ENCODE measurements at places on chromosomes 1 and 21. TPM values are rescaled to one million over a fixed set of nuclear protein-coding genes. Genes with fewer than 3 reads are reported as not detected.

DNA sequence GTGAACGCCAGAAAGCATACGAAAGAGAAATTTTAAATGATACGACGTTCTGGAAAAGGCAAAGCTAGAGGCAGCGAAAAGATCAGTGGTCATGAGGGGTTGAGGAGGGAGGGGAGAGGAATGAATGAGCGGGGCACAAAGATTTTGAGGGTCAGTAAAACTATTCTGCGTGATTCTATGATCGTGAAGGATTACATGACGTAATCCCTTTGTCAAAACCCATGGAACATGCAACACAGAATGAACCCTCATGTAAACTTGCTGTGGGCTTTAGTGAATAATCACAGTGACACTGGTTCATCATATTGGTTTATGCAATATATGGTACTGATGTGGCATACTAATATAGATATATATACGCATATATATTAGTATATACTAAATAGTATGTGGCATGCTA is 13.0 kb downstream of the LRRC38 start:
- H3K4me3 ChIP-seq, result no peak overlapping the region
- peak overlapping the region; percentile 50 for H3K27ac ChIP-seq
- no peaks in the 10 kb centered on the region for H3K36me3 ChIP-seq

DNA sequence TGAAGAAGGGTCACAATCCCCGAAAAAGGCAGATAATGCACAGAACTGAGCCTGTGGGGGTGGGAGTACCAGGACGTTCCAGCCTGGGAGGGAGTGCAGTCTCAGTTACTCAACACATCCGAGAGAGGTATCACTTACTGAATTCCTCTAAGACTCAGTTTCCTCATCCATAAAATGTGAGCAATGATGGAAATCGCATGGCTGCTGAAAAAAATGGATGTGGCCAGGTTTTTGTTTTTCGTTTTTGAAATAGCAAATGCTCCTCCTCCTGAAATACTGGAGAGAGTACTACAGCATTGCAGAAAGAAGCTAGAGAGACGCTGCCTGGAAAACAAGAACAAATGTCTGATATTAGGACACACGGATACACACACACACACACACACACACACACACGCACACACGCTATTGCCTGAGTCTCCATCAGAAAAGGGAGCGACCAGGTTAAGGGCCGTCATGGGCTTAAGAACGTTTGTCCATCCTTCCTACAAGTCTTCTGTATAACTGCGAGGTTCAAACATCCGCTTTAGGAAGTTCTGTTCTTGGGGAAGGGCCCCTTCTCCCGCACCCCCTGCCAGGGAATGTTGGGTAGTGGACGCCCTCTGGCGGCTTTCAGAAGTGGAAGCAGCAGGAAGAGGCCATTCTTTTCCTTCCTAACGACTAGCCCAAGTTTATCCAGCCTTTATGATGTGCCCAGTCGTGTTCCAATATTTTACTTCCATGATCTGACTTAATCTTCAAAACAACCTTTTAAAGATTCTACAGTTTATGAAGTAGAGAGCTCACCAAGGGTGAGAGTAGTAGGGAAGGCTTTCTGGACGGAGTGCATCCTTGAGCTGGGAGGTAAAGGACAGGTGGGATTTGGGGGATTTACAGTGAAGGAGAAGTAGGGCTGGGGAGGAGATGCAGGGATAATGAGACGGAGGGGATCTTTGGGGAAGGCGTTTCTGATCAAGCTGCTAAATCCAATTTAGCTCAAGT is 699 bp upstream of the NES start:
- peaks cover 2% of the 10 kb centered on the region for H3K27me3 ChIP-seq
- peaks cover 13% of the 10 kb centered on the region for H3K36me3 ChIP-seq
- H3K27ac ChIP-seq, result peak overlapping the region; percentile 80
- DNase-seq, result peak; percentile 78
- H3K4me3 ChIP-seq, result peak overlapping the region; percentile 74
- H3K4me1 ChIP-seq, result peaks cover 37% of the 10 kb centered on the region

DNA sequence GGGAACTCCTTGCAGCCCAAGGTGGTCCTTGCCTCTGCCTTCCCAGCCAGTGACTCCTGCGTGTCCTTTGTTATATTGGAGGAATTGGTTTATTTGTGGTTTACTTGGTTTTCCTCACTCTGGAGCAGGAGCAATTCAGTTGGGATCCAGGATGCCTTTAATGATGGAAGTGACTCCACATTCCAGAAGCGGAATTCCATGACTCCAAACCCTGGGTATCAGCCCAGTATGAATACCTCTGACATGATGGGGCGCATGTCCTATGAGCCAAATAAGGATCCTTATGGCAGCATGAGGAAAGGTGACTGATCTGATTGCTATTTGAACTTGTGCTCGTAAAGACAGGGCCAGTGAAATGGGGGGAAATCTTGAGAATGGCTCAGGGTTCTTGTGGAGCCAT is 15.1 kb upstream of the PIGV start:
- peak overlapping the region; percentile 57 for H3K27ac ChIP-seq
- H3K36me3 ChIP-seq, result peaks cover 18% of the 10 kb centered on the region
- H3K4me1 ChIP-seq, result peaks cover 32% of the 10 kb centered on the region
- H3K27me3 ChIP-seq, result no peaks in the 10 kb centered on the region

- H3K27ac ChIP-seq, result no peak overlapping the region
- H3K36me3 ChIP-seq, result no peaks in the 10 kb centered on the region
- no peak overlapping the region for H3K4me3 ChIP-seq
- H3K4me1 ChIP-seq, result no peaks in the 10 kb centered on the region
- DNase-seq, result no peak
Measured at GRCh38 chr1:210645582-210646257, 317.0 kb downstream of the HHAT start.

DNA sequence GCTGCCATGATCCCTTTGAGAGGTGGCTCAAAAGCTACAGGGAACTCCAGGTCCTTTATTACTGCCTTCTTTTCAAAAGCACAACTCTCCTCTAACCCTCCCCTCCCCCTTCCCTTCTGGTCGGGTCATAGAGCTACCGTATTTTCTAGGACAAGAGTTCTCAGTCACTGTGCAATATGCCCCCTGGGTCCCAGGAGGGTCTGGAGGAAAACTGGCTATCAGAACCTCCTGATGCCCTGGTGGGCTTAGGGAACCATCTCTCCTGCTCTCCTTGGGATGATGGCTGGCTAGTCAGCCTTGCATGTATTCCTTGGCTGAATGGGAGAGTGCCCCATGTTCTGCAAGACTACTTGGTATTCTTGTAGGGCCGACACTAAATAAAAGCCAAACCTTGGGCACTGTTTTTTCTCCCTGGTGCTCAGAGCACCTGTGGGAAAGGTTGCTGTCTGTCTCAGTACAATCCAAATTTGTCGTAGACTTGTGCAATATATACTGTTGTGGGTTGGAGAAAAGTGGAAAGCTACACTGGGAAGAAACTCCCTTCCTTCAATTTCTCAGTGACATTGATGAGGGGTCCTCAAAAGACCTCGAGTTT is 3.1 kb downstream of the BTG2 start:
- peak overlapping the region; percentile 98 for H3K27ac ChIP-seq
- H3K4me1 ChIP-seq, result peaks cover 27% of the 10 kb centered on the region
- no peak for DNase-seq
- H3K36me3 ChIP-seq, result no peaks in the 10 kb centered on the region

DNA sequence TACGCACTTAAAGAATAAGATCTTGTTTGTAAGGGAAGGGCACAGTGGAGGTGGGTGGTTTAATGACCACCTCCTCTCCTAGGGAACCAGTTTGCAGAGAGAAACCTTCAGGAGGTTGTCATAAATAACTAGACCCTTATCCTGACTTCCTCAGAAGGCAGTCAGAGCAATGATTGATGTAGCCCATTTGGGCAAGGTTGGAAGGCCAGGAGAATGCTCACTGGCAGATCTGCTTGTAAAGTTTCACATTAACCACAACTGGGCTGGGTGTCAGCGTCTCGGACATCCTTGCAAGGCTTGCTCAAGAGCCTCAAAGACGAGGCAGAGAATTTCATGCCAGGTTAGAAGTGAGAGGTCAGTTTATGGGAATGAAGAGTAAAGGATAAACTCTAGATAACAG is 87.6 kb upstream of the TRABD2B start:
- H3K27ac ChIP-seq, result no peak overlapping the region
- no peak for DNase-seq
- H3K27me3 ChIP-seq, result no peaks in the 10 kb centered on the region
- H3K36me3 ChIP-seq, result no peaks in the 10 kb centered on the region
- no peak overlapping the region for H3K4me3 ChIP-seq
- no peaks in the 10 kb centered on the region for H3K4me1 ChIP-seq

GRCh38 chr21:41435706-41436105 is 9.7 kb downstream of the MX1 start:
- H3K27ac ChIP-seq, result no peak overlapping the region
- H3K4me1 ChIP-seq, result no peaks in the 10 kb centered on the region
- no peaks in the 10 kb centered on the region for H3K27me3 ChIP-seq
- no peaks in the 10 kb centered on the region for H3K36me3 ChIP-seq
- no peak overlapping the region for H3K4me3 ChIP-seq

DNA sequence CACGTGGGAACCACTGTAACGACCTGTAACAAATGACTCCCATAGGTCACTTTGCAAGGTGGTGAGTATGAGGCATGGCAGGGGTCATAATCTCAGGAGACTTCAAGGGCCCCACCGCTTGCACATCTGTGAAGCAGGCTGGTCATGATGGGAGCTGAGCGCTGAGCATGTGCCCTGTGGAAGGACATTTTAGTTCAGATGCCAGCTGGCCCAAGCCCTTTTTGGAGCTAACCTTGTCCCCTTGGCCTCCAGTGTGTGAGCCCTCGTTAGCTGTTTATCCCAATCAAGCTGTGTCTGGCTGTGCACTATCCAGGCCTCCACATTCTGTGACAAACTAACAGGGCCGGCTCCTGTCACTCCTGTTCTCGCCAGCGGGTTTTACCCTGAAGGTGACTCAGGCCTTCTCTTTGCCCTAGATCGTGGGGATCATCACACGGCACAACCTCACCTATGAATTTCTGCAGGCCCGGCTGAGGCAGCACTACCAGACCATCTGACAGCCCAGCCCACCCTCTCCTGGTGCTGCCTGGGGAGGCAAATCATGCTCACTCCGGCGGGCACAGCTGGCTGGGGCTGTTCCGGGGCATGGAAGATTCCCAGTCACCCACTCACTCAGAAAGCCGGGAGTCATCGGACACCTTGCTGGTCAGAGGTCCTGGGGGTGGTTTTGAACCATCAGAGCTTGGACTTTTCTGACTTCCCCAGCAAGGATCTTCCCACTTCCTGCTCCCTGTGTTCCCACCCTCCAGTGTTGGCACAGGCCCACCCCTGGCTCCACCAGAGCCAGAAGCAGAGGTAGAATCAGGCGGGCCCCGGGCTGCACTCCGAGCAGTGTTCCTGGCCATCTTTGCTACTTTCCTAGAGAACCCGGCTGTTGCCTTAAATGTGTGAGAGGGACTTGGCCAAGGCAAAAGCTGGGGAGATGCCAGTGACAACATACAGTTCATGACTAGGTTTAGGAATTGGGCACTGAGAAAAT is 7.6 kb downstream of the NPPA start:
- no peaks in the 10 kb centered on the region for H3K4me1 ChIP-seq
- H3K4me3 ChIP-seq, result no peak overlapping the region
- H3K27me3 ChIP-seq, result no peaks in the 10 kb centered on the region

RGS4 gene
- total RNA-seq, result 0.30 TPM

FMN2 gene
- 0.15 TPM for total RNA-seq

TFF2 gene
- not detected for total RNA-seq

KIF21B gene
- total RNA-seq, result 0.32 TPM

Measured in psoas muscle (tissue), 8 donors.